ENCODE measurements at places on chromosomes 11 and 22. TPM values are rescaled to one million over a fixed set of nuclear protein-coding genes. Genes with fewer than 3 reads are reported as not detected.
A peak's percentile ranks its signal among the peaks of the same experiment; 100 is the strongest.

DNA sequence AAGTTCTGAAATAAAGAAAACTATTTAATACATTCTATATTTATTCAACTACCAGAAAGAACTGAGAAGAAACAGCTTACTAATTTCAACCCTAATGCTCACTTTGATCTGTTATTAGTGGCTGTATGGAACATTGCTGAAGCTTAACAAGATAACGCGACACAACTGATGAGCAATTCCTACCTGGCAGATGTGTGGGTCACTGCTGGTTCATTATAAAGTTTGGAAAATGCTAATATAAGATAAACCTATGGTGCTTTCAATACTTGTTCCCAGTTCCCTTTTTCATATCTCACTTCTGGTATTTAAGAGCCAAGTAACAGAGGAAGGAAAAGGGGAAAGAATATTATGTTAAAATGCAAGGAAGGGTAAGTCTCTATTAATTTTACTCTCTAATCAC is 10.5 kb downstream of the CTSC start:
- no peaks in the 10 kb centered on the region for H3K4me1 ChIP-seq
- DNase-seq, result no peak
- H3K27me3 ChIP-seq, result no peaks in the 10 kb centered on the region
- H3K36me3 ChIP-seq, result peaks cover 53% of the 10 kb centered on the region
- H3K27ac ChIP-seq, result no peak overlapping the region

DNA sequence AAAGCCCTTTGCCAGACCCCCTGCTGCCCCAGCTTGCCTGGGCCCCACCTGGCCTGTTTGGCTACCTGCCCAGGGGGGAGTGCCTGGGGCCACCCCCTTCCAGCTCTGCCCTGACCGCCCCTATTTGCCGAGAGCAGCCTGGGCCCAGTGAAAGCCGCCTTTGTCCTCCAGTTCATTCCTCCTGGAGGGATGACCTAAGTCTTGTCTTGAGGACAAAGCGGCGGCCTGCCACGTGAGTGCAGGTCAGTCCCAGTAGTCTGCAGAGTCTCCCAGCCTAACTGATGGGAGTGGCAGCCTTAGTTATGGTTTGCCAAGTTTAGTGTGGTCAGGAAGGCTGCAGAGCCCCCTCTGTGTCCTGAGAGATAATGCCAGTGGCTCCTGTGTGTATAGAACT is 115.9 kb upstream of the CRYBB3 start:
- H3K4me3 ChIP-seq, result no peak overlapping the region

- no peak for DNase-seq
- no peak overlapping the region for H3K27ac ChIP-seq
- no peaks in the 10 kb centered on the region for H3K36me3 ChIP-seq
Measured at GRCh38 chr22:46972901-46973831, 210.7 kb downstream of the TBC1D22A start.

DNA sequence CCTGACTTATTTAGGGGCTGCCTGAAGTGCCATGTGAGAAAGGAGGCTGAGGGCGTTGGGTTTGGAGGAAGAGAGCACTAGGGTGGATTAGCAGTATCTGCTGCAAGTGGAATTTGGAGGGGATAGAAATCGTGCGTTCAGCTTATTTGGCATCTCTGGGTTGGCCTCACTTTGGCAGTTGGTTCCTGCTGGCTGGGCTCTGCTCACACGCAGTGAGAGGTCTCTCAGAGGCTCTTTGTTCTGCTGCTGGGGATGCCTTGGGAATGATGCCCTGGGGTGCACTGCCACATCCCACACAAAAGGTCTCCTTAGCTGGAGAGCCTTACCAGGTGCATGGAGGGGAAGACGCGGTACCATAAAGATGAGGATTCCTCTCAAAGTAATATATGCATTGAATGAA is 17.7 kb upstream of the MICAL2 start:
- H3K27ac ChIP-seq, result peak overlapping the region; percentile 100
- H3K4me3 ChIP-seq, result no peak overlapping the region
- H3K4me1 ChIP-seq, result peaks cover 51% of the 10 kb centered on the region
- no peaks in the 10 kb centered on the region for H3K36me3 ChIP-seq
- no peaks in the 10 kb centered on the region for H3K27me3 ChIP-seq

- peak; percentile 80 for DNase-seq
- H3K4me3 ChIP-seq, result peak overlapping the region; percentile 31
- no peaks in the 10 kb centered on the region for H3K27me3 ChIP-seq
Measured at GRCh38 chr22:41844513-41844912, 11.6 kb downstream of the SREBF2 start.

DNA sequence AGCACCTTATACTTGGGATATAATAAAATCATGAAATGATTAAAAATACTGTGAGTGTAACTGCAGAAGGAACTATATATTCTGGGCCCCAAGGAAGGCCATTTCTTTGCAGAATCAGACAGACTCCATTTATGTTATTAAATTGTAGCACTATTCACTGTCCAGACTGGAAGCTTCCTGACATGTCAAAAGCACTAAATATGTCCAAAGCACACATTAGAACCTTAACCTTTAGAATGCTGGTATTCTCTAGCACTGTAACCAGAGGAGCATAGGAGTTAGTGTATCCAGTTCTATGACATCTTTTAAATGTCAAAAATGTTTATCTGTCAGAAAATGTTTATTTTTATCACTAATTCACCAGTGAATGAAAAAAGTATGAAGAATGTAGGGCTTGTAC is 246.9 kb downstream of the CADM1 start:
- H3K4me1 ChIP-seq, result no peaks in the 10 kb centered on the region
- H3K27me3 ChIP-seq, result peaks cover 13% of the 10 kb centered on the region
- no peak overlapping the region for H3K4me3 ChIP-seq
- H3K27ac ChIP-seq, result no peak overlapping the region

GRCh38 chr11:132408877-132409276 is 1038.5 kb downstream of the NTM start:
- H3K4me1 ChIP-seq, result no peaks in the 10 kb centered on the region
- no peaks in the 10 kb centered on the region for H3K27me3 ChIP-seq
- H3K36me3 ChIP-seq, result no peaks in the 10 kb centered on the region
- H3K27ac ChIP-seq, result no peak overlapping the region
- H3K4me3 ChIP-seq, result no peak overlapping the region

DNA sequence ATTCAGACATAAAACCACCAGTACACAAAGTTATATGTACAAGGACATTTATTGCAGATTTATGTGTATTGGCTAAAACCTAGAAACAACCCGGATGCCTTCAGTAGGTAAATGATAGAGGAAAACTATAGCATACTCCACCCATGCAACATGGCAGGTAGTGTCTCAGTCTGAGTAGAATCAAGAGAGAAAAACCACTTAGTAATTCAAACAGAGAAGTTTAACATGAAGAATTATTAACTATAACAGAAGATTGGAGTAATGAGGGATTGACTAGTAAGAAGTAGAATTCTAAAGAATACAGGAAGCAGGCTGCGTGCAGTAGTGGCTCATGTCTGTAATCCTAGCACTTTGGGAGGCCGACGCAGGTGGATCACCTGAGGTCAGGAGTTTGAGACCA is 16.2 kb upstream of the SPTY2D1 start:
- H3K27me3 ChIP-seq, result no peaks in the 10 kb centered on the region
- DNase-seq, result no peak
- no peak overlapping the region for H3K4me3 ChIP-seq

DNA sequence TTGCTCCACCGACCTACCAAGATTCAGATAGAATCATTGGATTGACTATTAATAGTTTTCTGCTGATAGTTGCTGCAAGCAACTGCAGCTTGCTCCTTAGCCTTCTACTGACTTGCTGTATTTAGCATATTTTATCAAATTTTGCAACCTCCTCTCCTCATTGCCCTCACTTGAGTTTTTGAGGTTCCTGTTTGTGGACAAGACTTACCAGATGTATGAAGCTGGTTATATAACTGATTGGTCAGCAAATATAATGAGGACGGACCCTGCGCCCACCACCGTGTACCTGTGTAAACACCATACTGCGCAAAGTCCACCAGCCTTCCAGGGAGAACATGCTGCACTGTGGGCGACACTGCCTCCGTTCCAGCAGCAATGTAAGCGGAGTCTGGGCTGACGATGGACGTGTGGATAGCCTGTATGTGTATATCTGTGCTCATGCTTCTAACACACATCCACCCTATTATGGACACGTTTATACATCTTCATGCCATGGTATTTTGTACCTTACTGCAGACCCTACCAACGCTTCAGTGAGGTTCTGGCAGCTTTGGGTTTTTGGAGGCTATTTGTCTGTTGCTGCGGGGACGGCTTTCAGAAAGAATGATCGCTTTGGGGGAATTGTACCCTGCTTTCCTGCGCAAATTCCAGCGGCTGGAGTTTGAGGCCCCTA is 1.5 kb upstream of the USP18 start:
- no peak overlapping the region for H3K27ac ChIP-seq
- 0 out of 2 replicates have a peak, but pooled peaks cover 7% of the 10 kb centered on the region for H3K4me1 ChIP-seq

DNA sequence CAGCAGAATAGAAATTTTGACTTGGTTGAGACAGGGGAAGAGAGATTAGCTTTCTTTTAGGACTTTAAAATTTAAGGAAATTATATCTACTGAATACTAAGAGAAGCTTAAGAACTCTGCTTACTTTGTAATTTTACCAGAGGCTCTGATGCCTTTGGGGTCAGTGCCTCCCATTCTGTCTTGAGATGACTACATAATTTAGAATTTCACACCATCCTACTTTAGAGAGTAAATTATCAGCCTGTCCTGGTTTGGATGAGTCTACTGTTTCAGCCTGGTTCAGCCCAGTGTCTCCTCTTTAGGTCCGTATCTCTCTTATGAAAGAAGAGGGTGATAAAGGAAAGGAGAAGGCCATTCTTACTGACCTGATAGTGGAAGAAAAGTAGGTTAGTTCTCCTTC is 9.8 kb downstream of the NUCB2 start:
- no peak overlapping the region for H3K4me3 ChIP-seq
- H3K4me1 ChIP-seq, result no peaks in the 10 kb centered on the region
- H3K27me3 ChIP-seq, result no peaks in the 10 kb centered on the region
- no peak overlapping the region for H3K27ac ChIP-seq

- no peaks in the 10 kb centered on the region for H3K36me3 ChIP-seq
- H3K27ac ChIP-seq, result no peak overlapping the region
- no peak overlapping the region for H3K4me3 ChIP-seq
Measured at GRCh38 chr11:44860346-44860745, 90.3 kb downstream of the TP53I11 start.

DNA sequence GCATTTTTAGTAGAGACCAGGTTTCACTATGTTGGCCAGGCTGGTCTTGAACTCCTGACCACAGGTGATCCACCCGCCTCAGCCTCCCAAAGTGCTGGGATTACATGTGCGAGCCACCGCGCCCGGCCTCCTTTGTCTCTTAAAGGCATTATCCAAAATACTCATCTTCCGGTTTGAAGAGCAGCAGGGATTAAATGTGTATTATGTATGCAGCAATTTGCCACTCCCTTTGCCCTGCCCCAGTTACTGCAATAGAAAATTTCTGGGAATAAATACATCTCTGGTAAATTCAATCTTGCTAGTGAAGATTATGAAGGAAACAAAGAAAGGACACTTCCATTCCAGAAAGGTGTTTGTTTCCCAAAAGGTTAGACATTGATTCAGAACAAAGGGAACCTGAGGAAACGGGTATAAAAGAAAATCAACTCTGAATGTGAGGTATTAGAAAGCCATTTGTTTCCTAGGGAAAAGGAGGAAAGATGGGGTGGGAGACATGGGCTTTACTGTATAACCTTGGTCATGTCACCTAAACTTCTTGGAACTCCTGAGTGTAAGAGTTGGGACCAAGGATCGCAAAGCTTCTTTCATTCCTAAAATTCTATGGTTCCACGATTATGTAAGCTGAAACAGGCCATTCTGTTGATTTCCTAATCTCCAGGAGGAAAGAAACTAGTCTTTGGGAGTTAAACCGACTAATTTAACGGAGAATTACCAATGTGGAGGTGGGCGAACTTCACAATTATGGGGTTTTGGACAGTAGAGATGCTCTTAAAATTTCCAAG is 959 bp upstream of the HIPK3 start:
- H3K4me1 ChIP-seq, result peaks cover 26% of the 10 kb centered on the region
- no peaks in the 10 kb centered on the region for H3K36me3 ChIP-seq
- no peaks in the 10 kb centered on the region for H3K27me3 ChIP-seq
- peak overlapping the region; percentile 64 for H3K4me3 ChIP-seq
- DNase-seq, result no peak
- H3K27ac ChIP-seq, result peak overlapping the region; percentile 59

DNA sequence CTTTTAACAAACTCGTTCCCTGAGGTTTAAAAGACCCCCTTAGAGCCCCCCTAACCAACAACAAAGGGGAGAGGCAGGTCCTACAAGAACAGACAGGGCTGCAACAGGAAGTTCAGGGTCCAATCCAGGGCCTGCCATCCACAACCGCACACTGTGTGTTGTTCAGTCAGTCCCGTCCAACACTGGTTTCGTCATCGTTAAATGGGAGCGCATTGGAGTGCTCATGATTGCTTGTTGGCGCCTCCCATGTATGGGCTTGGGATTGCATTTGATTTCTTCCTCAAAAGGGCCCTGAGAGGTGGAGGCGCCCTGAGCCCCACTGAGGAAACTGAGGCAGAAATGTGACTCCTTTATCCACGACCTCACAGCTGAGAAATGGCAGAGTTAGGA is 174.1 kb downstream of the MN1 start:
- no peaks in the 10 kb centered on the region for H3K27me3 ChIP-seq
- peaks cover 27% of the 10 kb centered on the region for H3K4me1 ChIP-seq
- H3K27ac ChIP-seq, result no peak overlapping the region
- no peak overlapping the region for H3K4me3 ChIP-seq
- DNase-seq, result no peak

DNA sequence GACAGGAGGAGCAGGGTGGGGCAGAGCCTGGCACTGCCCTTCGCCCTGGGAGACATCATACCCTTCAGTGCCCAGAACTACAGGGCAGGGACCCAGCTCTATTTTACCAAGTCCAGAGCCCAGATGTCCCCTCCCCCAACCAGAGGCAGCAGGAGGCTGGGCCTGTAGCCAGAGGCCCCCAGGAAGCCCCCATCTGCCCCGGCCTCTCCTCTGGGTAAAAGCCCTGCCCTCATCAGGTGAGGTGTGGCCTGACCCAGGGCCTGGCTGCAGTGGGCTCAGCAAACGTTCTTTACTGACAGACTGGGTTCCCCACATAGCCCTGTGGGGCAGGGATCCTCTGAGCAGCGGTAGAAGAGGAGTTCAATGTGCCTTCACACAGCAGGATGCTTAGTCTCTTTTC is 51.8 kb upstream of the SLC22A12 start:
- DNase-seq, result no peak
- peaks cover 6% of the 10 kb centered on the region for H3K4me1 ChIP-seq
- H3K36me3 ChIP-seq, result no peaks in the 10 kb centered on the region
- no peak overlapping the region for H3K4me3 ChIP-seq
- H3K27me3 ChIP-seq, result peaks cover 23% of the 10 kb centered on the region

DNA sequence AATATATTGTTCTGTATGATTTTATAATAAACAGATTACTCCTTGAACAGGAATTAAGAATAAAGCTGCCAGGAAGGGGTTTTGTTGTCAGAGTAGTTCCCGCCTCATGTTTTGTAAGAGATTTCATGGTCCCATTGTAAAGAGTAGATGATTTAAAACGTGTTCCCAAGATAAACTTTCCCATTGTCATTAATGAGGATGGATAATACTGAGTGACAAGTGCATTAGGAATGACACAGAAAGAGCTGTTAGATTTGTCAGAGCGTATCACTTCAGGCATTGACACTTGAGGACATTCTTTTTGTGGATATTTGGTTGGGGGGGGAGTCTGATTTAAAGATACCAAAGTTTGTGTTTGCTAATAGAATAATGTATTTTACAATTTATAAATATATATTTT is 147.0 kb downstream of the PAX6 start:
- H3K27ac ChIP-seq, result no peak overlapping the region
- H3K27me3 ChIP-seq, result no peaks in the 10 kb centered on the region
- no peak for DNase-seq
- no peaks in the 10 kb centered on the region for H3K4me1 ChIP-seq

Gene SCARF2
- total RNA-seq, result 1.7 TPM

Gene DLG2
- total RNA-seq, result 6.4 TPM

Gene AGBL2
- total RNA-seq, result 21.9 TPM

Gene FGF19
- 2.0 TPM for total RNA-seq

Gene TP53I11
- total RNA-seq, result 1.1 TPM

Gene SMIM35
- not detected for total RNA-seq

Gene SUSD2
- total RNA-seq, result 5.5 TPM

Gene OR6A2
- total RNA-seq, result 0.48 TPM

Gene TIGD3
- 1.8 TPM for total RNA-seq

Gene OR4A16
- total RNA-seq, result not detected

Gene SIDT2
- total RNA-seq, result 20.1 TPM
